CD4-positive, alpha-beta T cell treated with Interleukin-17A for 1 hour (primary cell): ENCODE measurements at places on chromosomes 6 and 20.
A peak's percentile ranks its signal among the peaks of the same experiment; 100 is the strongest.

DNA sequence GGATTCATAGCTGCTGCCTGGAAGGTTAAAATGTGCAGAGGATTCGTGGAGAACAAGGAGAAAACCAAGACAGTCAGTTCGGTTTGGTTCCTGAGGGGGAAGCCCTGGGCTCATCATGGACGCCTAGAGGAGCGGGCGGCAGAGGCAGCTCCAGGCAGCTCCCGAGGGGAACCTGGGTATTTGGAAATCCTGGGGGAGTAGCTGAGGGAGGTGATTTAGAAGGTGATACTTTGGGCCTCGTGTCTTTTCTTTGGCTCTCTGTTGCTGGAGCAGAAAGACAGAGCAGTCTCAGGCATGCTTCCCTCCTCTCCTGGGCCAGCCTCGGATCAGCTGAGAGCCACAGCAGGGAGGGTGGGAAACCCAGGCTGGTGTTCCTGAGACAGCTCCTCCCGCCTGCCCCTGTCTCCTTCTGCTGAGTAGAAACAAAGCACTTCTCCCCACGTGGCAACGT, 139.5 kb downstream of the DLL1 start:
- no peak for DNase-seq

DNA sequence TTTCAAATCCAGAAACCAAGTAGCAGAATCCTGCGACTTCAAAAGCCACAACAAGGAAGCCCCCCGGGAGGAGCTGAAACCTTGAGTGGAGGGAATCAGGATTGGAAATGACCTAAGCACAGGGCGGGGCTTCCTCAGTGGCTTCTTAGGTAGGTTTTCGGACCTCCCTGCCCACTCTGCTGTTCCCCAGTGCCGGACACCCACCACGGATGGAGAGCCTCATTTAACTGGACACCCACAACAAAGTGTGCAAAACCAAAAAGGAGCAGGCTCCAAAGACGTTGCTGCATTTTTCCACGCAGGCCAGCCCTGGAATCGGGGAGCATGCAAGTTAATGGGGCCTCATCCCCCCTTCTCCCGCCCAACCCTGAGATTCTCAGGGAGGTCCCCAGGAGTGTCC, 144.4 kb downstream of the NFATC2 start:
- no peak for DNase-seq

- no peak for DNase-seq
Measured at GRCh38 chr6:87407561-87407900, 241 bp upstream of the CFAP206 start.

GRCh38 chr20:18504479-18505060, 3.2 kb upstream of the SEC23B start:
- DNase-seq = no peak

- DNase-seq = no peak
Measured at GRCh38 chr6:8389036-8389818, 46.1 kb downstream of the SLC35B3 start.

GRCh38 chr20:7601431-7601830, 338.8 kb downstream of the HAO1 start:
- no peak for DNase-seq

- no peak for DNase-seq
Measured at GRCh38 chr6:11044712-11045167, 635 bp upstream of the ELOVL2 start.

DNA sequence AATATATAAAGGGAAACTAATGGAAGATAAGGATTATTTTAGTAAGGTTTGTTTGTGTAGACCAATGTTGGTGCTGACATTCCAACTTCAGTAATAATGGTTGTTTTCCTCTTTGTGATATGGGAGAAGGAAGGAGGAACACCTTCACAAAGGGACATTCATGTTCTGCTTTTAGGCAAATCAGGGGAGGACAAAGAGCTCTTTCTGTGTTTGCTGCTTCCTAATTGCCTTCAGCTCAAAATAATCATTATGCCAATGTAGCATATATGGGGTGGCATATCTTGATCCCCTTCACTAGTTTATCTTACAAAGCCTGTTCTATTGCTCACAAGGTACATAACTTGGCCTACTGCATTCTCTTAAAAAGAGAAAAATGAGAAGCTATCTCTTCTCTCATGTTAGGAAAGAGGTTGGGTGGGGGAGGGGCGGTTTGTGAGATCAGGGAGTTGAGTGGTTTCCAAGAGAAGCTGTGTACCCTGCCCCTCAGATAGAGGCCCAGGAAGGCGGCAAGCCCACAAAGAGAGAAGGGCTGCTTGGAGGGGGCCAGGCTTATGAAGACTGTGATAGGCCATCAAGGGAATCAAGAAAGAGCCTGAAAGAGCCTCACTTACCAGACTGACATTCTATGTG, 4.7 kb upstream of the ADGRG6 start:
- DNase-seq = no peak

GRCh38 chr20:33298391-33298790, 15.4 kb downstream of the BPIFB1 start:
- DNase-seq = no peak

- no peak for DNase-seq
Measured at GRCh38 chr6:99611148-99611547, 4.5 kb downstream of the PRDM13 start.

GRCh38 chr20:4592316-4593148, 129.2 kb upstream of the PRND start:
- DNase-seq = peak; percentile 29

DNA sequence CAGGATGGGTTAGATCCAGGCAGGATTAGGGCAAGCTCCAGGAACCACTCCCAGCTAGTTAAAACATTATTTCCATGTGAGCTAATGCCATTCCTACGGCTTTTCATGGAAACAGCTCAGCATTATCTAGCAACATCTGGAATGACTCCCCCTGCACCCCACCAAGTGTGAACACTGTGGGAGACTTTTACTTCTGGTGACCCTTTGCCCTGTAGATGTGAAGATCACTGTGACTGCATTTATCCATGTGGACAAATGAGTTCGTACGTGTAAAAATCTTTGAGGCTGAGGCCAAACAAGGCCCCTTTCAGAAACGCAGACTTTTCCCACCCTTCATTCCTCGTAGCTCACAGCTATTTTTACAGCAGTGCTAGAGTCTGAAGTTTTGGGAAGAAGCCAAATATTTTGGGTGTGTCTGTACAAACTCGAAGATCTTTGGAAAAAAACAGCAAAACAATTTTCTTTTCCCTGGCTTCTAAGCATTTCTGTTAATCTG, 221.8 kb upstream of the SOX4 start:
- DNase-seq = no peak

DNA sequence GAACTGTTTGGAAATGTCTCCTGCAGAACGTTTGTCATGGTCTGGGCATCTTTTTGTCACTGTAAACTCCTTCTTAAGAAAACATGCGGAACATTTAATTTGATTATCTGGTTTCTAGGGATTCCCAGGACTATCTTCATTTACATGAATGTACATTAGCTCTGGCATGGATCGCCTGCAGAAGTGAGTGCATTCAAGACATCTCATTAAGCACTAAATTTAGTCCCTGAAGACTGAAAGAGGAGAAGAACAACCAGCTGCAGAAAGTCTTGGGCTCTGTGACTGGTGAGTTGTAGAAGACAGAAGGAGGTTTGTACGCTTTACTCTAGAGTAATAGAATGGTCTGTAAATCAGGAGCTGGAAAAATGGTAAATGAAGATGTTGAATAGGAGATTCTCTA, 540.7 kb downstream of the BCKDHB start:
- no peak for DNase-seq

DNA sequence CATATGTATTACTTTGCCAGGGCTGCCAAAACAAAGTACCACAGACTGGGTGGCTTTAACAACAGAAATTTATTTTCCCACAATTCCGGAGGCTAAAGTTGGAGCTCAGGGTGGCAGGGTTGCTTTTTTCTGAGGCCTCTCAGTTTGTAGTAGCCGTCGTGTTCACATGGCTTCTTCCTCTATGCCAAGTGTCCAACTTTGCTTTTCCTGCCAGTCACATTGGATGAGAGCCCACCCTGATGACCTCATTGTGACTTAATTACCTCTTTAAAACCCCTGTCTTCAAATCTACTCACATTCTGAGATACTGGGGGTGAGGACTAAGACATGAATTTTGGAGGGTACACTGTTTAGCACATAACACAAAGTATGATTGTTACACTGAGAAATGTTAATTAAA, 9.9 kb upstream of the ECT2L start:
- DNase-seq = no peak

DNA sequence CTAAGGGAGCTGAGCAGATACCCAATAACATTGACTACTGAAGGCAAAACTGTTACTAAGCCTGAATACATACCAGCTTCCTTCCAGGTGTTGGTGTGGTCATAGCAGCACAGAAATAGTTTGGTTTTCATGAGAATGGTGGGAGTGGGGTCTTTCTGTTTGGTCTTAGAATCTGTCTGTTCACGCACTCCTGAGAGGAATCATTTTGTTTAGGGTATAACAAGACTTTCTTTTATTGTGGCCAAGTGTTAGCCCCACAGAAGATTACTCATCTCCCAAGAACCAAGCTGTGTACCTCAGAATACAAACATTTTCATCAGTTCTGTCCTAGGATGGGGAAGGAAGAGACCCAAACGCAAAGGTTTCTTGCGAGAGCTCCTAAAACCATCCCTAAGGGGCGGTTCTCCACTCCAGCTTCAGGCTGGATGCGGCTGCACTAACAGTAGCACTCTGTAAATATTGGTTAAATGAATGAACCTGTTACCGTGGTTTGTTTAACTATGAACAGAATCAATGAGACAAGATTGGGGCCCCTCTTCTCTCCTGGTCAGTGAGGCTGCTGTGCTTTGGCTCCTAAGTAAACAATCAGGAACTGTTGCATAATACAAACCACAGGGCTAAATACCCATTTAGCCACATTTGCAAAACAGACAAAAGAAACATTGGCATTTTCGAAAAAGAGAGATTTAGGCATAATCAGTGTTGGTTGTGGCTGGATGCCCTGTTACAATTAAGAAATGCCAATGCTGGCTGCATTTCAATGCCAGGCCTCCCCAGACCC, 44.9 kb downstream of the SNAP25 start:
- DNase-seq = no peak

GRCh38 chr20:9359561-9360308, 154.7 kb upstream of the LAMP5 start:
- DNase-seq = no peak

GRCh38 chr6:38713812-38714211, 1.3 kb upstream of the DNAH8 start:
- DNase-seq = peak; percentile 52

DNA sequence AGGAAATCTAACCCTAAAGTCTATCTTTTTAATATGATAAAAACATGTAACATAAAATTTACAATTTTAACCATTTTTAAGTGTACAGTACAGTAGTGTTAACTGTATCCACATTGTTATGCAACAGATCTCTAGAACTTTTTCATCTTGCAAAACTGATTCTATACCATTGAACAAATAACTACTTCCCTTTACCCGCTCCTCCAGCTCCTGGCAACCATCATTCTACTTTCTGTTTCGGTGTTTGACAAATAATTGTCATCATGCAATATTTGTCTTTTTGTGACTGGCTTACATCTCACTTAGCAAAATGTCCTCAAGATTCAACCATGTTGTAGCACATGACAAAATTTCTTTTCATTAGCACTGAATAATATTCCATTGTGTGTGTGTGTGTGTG, 203.2 kb downstream of the SIM1 start:
- DNase-seq = no peak

DNA sequence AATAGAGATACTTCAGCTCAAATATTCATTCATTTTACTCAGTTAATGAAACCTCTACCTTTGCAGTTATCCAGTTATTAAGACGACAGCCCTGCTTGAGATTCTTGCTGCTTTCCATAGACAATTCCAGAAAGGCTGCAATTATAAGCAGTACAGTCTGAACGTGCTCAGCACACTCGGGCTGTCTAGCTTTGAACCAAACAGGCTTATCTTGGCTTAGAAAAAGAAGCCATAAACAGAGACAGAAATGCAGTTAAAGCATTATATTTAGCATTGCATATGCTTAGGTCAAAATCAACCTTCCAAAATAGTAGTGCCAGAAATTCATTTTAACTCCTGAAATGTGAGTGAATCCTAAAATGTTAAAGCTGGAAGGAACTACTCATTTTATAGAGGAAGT, 204.1 kb upstream of the KCNQ5 start:
- no peak for DNase-seq

DNA sequence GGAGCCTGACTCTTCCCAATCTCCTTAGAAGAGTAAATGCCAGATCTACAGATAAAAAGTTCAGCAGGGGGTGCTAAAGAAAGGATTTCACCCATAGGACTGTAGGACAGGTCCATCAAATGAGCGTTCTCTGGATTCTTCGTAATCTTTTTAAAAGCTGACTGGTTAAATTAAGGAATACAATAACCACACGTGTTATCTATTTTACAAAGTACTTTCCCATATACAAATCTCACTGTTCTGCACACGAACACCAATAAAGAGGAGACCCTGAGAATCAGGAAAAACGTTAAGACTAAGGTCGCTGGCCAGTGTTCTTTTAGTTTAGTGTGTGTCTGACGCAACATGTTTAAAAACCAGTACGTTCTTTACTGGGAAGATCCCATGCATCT, 542 bp downstream of the TUBE1 start:
- no peak for DNase-seq

DNA sequence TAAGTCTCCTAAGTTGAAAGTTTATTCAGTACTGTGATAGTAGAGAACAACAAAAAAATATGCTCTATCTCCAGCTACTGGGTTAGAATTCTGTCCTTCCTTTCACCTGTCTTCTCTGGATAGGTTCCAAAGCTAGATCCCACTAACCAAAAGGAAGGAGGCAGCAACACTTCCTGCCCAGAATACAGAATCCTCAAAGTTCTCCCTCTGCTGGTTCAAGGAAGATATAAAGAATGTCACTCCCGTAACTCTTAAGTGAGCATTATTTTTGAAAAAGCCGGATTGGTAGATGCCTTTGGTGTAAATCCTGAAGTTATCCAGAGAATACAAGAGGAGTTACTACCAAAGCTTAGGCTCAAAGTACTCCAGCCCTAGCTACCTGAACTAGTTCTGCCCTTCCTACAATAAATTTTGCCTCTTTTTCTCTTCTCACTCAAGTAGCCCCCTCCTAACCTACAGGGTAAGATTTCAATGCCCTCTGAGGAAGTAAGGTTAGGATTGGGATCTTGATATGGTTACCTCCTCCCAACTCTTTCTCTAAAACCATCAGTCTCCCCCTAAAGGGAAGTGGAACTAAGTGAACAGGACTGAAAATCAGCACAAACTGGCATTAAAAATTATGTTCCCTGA, 26.0 kb upstream of the CRIP3 start:
- peak; percentile 32 for DNase-seq

DNA sequence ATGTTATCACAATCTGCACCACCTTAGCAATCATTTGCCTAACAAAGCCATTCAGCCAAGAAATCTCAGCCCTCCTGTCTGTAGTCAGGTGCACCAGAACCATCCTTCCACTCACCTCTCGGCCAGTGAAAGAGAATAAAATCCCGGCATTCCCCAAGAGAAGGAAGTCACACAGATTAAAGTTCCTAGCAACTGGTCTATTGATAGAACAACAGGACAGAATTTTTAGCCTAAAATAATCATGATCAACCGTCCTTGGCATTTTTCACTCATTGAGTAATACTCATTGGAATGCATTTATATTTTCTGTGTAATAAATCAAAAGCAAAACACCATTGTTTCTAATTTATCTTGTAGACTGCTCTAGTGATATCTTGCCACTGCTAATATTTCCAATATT, 85.7 kb upstream of the CDH4 start:
- no peak for DNase-seq
